Effector CD4-positive, alpha-beta T cell (primary cell): ENCODE measurements at places on chromosomes 11 and 22.

DNA sequence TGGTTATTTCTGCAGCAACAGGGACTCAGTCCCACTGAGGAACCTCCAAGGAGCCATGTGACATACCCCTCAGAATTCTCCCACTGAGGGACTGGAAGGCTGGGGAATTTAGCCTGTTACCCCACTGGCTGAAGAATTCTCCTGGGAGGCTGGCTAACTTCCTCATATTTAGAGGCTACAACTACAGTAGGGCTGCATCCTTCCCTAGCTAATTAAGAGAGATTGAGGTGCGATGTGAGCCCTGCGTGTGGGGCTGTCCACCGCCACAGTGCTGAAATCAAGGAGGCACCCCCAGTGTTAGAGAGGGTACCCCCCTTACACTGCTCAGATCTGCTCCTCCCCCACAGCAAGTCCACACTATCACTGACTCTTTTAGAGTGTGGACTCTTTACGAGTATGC lies 21.1 kb downstream of the EIF3F start:
- DNase-seq: no peak

- no peak for DNase-seq
Observed at GRCh38 chr22:49705972-49706352, 121.7 kb downstream of the BRD1 start.

DNA sequence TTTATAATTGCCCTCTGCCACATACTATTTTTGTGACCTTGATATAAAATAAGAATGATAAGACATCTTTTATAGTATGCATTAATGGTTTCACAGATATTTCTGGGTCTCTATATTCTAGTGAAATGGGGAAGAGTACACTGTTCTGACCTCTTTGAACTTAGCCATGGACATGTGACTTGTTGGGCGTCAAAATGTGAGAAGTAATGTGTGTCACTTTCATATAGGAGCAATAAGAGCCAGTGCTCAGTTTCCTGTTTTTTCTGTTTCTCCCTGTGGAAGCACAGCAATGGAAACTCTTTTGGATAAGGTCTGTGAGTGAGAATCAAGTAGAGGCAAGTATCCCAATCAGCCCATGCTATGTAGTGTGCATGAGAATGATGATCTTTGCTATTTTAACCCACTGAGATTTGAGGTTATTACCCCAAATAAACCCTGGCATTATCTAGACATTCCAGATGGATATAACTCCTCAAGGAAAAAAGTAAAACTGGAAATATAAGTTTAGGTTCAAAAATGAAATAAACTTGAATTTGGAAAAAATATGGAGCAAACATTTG lies 60.7 kb downstream of the RAB38 start:
- DNase-seq: no peak

- no peak for DNase-seq
Observed at GRCh38 chr11:93744669-93745004, 3.2 kb downstream of the C11orf54 start.

GRCh38 chr11:114242032-114242431 lies 54.2 kb upstream of the NNMT start:
- DNase-seq: no peak

GRCh38 chr11:64385945-64386704 lies 27.2 kb downstream of the RPS6KA4 start:
- DNase-seq: no peak

- no peak for DNase-seq
Observed at GRCh38 chr11:35944503-35945136, 758 bp downstream of the LDLRAD3 start.

- peak; percentile 72 for DNase-seq
Observed at GRCh38 chr11:121467965-121468364, 15.2 kb upstream of the SORL1-AS1 start.

- peak; percentile 38 for DNase-seq
Observed at GRCh38 chr11:118295815-118296454, 8.6 kb upstream of the CD3E start.

GRCh38 chr11:34075178-34075820 lies 23.8 kb downstream of the CAPRIN1 start:
- DNase-seq: no peak

GRCh38 chr11:7457211-7457610 lies 28.1 kb upstream of the OLFML1 start:
- no peak for DNase-seq

GRCh38 chr22:30439226-30439625 lies 13.7 kb downstream of the MTFP1 start:
- no peak for DNase-seq

GRCh38 chr11:126893796-126894195 lies 106.8 kb downstream of the KIRREL3 start:
- no peak for DNase-seq

DNA sequence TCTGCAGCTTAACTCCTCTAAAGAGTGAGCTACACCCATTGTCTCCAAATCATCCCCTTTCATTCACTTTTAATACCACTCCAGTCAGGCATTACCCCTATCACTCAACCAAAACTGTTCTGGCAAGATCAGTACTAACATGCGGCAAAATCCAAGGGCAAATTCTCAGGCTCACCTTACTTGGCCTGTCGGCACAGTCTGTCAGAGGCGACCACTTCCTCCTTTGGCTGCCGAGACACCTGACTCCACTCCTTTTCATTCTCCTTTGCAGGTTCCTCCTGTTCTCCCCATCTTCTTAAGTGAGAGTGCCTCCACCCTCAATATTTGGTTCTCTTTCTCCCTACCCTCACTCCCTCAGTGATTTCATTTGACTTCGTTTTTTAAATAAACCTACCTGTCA lies 4.2 kb downstream of the C11orf91 start:
- no peak for DNase-seq

- DNase-seq: no peak
Observed at GRCh38 chr11:11788063-11788710, 53.6 kb upstream of the USP47 start.

- DNase-seq: no peak
Observed at GRCh38 chr22:33300165-33300564, 242.0 kb upstream of the SYN3 start.

- DNase-seq: no peak
Observed at GRCh38 chr11:111982541-111983186, 42.5 kb upstream of the DLAT start.

DNA sequence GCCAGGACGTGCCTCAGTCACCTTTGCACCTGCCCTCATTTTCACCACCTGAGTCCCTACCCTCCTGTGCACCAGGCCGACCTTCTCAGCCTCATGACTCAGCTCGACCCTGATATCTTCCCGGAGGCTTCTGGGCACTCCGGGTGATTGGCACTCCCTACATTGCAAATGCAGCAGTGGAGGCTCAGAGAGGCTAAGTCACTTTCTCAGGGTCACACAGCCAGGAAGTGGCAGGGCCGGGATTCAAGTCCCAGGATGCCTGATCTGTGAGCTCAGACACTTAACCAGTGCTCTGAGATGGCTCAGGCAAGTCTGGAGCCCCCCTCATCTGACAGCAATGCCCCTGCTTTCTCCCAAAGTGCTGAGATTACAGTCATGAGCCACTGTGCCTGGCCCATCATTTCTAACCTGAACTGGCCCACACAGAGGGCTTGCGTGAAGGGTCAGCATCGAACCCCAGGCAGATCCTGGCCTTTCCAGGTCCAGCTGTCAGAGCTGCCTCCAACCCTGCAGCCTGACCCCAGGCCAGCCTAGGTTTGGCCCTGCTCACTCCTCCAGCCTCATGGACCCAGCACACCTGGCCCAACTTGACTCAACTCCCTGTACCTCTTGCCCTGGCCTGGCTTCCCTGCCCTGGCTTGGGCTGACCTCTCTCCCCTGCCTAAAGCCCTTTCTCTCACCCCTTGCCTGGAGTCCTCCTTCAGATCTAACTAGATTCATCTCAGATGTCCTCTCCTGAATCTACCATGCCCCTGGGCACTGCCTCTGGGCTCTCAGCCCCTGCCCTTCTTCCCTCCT lies 40.7 kb upstream of the RTL6 start:
- DNase-seq: no peak

- DNase-seq: no peak
Observed at GRCh38 chr11:31437742-31438435, 68.2 kb downstream of the DNAJC24 start.

- DNase-seq: no peak
Observed at GRCh38 chr11:67999704-68000103, 4.2 kb downstream of the UNC93B1 start.

- no peak for DNase-seq
Observed at GRCh38 chr11:106706355-106706754, 311.9 kb downstream of the GUCY1A2 start.

GRCh38 chr22:20111045-20111688 lies 4.7 kb upstream of the RANBP1 start:
- no peak for DNase-seq

DNA sequence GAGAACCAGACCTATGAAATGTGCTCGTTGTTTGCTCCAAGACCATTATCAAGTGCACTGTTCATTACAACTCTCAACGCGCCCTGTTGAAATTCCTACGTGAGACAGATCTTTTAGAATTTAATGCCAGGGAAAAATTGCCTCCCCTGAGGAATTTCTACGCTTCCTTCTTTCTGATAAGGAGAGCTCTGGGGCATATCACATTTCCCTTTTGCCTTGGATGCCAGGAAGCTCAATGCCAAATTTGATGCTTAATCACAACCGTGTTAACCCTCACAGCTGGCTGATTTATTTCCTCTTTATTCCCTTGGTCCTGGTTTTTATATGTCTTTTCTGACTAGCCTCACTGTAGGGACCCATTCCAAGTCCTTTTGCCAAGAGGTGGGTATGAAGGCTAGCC lies 109.4 kb downstream of the MICAL2 start:
- DNase-seq: no peak
